Natural killer cell (primary cell): ENCODE measurements at places on chromosomes 3 and 15. TPM values are rescaled to one million over a fixed set of nuclear protein-coding genes. Genes with fewer than 3 reads are reported as not detected.

DNA sequence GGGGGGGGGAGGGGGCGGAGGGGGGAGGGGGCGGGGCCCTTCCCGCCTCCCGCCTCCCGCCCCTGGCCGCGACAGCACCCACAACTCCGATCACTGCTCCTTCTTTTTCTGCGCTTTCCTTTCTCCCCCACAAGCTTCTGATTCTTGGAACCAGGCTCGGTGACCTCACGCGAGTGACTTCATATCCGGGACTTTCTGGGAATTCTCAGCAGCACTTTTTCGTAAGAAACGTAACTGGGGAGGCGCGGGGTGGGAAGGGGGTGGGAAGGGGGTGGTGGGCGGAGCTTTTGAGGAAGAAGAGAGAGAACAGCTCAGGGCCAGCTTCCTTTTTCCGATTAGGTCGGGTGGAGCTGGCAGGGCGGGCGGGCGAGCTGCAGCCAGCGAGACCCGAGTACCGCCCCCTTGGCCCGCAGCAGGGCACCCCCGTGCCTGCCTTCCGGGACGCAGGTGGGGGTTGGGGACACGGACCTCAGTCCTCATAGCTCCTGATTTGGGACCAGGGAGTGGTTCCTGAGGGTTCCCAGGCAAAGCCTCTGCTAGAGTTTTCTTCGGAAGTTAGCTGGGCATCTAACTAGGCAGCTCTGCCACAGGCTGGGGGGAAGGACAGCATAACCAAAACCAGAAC, 14.6 kb downstream of the XIRP1 start:
- peak; percentile 78 for DNase-seq

GRCh38 chr3:177836671-177837070, 639.4 kb upstream of the TBL1XR1 start:
- no peak for DNase-seq

- no peak for DNase-seq
These were observed 460.3 kb upstream of the PROK2 start for GRCh38 chr3:72245183-72245811.

DNA sequence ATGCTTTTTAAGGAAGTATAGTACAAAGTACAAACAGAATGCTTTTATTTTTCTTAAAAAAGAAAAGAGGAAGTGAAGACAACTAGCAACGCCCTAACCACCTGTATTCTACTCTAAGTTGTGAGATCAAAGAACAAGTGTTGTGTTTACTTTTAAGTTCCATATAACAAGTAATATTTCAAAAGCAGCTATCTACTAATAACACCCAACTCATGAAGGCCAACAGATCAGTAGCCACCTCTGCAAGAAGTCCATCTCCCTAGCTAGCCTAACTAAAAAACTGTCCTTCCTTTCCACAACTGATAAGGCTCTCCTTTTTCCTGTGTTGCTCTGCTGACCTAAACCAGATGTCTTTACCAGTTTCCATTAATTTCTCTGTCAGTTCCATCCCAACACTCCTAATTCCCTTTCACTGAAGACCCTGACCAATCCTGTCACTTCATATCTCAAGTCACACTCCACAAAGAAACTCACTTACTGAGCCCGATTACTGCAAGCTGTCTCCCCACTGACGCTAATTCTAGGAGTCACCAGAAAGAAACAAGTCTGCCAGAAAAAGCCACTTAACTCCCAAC, 26.9 kb downstream of the PHC3 start:
- DNase-seq: peak; percentile 38

GRCh38 chr3:39296197-39297077, 16.6 kb upstream of the CX3CR1 start:
- no peak for DNase-seq

GRCh38 chr3:32954506-32954905, 3.1 kb downstream of the CCR4 start:
- DNase-seq: no peak

DNA sequence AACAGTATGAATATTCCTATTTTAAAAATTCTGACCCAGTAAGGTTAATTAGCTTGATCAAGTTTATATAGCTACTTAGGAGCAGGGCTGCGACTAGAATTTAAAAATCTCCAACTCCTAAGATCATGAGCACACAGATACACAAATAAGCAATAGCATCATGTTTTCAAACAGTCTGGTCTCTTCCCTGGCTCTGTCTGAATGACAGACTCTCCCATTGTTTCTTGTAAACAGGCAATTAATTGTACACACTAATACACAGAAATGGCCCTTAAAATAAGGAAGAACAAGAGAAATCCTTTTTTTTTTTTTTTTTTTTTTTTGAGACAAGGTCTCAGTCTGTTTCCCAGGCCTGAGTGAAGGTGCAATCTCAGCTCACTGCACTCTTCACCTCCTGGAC, 1064.4 kb upstream of the CFAP20DC start:
- no peak for DNase-seq

DNA sequence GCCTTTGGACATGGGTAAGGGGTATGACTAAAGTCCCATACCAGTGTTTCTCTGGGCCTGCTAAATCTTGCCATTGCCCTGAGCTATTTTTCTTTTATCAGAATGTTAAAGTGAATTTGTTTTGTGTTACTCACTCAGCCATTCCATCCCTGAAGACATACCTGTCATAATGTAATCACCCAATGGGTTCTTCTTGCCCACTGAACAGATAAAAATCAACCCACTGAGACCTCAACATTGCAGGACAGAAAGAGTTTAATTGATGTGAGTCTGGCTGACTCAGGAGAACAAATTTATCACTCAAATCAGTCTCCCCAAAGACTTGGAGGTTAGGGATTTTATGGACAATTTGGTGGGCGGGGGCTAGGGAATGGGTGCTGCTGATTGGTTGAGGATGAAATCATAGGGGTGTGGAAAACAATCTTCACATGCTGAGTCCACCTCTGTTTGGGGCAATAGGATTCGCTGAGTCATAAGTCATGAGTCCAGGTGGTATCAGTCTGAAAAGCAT, 47.4 kb downstream of the ILDR1 start:
- no peak for DNase-seq

DNA sequence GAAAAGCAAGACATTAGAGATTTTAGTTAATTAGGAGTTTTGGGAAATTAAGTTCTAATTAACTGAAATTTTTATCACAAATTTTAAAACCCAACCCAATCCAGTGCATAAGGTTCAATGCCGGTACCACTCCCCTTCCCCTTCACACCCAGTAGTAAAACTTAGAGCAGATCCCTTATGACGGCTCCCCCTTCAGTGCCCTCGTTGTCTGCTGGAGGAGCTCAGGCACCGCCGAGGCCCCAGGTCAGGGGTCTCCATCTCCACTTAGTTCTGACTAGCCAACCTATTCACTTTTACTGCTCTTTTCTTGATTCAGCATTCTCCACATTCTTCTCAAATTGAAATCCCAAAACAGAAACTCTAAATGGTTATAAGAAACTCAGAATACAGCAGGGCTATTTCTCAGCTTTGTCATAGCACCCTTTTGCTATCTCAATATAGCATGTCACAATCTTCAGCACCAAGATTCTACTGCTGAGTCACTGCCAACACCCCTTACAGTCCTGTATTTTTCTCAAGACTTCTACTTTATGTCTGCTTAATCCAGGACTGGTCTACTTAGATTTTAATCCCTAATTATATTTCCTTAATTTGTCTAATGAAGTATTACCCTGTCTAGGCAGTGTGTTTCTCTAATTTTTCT, 39.8 kb downstream of the TUBGCP4 start:
- DNase-seq: no peak

DNA sequence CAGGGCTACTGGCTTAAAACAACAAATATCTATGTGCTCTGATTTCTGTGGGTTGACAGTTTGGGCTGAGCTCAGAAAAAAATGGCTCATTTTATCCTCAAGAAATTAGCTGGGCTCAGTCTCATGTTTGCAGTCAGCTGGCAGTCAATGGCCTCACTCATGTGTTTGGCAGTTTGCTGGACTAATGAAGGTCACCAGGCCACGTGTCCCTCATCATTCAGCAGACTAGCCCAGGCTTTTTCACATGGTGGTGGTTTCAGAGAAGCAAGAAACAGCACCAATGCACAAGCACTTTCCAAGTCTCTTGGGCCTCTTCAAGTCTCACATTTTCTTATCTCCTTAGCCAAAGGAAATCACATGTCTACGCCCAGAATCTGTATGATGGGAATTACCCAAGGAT, 478.3 kb upstream of the PPP2R3A start:
- DNase-seq: no peak

DNA sequence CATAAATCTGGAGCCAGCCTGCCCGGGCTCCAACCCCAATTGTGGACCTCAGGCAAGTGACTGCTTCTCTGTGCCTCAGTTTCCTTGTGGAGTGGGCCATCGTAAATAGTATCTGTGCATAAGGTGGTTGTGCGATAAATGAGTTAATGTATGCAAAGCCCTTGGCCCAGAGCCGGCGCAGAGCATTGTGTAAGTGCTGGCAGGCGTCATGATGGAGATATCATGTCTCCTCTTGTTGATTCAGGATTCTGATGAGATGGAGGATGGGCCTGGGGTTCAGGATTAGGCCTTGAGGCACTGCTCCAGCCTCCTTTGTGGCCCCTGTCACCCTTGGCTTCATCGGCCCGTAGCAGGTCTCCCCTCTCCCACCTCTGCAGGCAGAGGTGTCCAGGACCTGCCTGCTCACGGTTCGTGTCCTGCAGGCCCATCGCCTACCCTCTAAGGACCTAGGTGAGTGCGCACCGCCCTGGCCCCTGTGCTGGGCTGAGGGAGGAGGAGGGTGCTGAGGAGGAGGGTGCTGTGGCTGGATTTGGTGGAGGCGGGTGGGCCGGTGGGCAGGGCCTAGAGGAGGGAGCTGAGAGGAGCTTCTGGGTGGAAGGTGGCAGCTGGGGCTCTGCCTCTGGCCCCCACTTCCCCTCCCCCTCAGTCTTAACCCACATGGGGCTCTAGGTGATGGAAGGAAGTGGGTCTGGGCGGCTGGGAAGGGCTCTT, 1.3 kb downstream of the PLA2G4B start:
- DNase-seq: no peak

DNA sequence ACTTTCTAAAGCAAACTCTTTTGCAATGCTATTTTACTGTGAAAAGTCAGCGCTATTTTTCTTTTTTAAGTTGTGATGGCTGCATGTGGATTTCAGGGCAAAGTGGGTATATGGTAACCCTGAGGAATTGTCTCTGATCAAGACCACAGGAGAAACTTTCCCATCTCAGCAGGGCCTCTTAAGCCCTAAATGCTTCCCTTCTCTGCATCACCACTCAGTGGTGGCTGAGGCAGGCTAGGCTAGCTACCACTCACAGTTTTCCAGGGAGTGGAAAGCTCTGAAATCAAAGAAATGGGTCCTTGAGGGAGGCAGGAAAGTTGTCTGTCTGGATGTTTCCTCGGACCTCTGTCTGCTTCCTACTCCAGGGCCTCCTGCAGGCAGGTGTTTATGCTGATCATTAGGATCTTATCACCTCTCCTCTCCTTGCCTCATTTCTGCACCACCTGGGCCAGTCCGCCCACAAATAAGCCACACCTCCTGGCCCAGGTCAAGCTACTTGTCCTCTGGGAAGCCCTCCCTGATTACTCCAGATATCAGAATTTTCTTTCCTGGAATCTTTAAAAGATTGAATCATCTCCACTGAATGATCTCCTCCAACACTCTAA, 37.0 kb downstream of the CEMIP start:
- DNase-seq: no peak

- no peak for DNase-seq
These were observed 187.1 kb downstream of the UACA start for GRCh38 chr15:70576276-70576675.

DNA sequence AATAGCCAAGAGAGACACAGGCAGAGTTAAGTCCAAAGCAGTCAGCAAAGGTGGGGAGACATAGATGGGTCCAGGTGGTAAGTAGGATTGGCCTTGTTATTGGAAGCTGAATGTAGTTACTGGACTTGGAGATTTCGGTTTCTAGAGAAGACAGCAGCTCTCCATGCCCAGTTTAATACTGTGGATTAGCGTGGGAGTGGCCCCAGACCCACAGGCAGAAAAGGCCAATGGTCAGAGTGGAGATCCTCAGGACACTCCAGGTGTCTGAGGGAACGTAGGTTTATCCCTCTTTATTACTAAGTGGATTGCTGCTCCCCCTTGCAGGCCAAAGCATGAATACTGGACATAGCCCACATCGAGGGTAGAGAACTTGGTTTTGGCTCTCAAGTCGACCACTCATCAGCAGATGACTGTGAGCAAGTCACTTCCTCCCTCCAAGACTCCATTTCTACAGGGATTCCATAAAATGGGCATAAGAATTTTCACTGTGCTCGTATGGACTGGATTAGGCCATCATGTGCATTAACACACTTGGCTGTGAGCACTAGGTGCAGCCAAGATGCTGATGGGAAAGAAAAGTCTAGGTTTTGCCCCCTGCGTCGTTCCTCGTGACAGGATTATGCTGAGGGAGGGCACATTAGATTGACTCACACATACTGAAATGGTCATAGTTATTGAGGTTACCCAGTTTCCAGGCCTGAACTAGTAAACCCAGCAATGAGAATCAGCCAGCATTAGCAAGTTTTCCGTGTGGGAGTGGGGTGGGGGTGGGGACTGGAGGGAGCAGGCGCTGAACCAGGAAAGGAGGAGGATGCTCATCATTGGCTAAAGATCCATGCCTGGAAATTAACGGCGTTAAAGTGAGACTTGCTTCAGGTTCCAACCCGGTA, 225.2 kb upstream of the TPRG1 start:
- no peak for DNase-seq

DNA sequence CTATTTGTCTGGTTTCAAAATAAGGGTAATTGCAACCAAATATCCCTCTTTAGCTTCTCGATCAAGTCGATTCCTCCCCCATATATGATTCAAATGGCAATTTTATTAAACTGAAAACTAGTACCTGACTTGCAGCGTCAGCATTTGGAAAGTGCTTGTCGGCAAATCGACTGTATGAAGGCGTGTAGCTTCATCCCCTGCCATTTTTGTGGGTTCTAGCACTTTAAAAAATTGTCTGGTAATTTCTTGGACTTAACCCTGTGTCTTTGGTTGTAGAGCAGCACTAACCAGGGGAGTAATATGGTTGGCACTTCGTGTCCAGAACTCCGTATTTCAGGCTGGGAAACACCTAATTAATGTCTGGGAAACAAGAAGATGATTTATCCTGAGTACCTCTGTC, 573 bp downstream of the MME start:
- DNase-seq: no peak

- no peak for DNase-seq
These were observed 67.0 kb downstream of the SUCNR1 start for GRCh38 chr3:151940481-151940880.

DNA sequence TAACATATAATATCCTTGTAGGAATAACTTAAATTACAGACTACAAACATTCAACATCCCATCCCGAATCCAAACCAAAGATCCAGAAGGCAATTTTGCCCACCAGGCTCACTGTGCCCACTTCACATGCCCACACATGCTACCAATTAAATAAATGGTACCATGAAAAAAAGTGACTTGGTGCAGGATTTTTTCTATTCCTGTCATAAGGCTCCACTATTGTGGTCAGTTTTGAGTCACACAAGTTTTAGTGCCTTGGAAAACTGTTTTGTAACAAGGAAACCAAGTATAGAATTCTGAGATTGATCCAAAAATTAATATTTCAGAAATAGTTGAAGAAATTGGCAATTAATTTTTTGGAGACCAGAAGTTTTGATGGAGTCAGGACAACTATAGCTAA, 470.1 kb upstream of the THBS1 start:
- no peak for DNase-seq

The FBXO40 gene
- total RNA-seq: not detected

The SPTBN5 gene
- total RNA-seq: 5.2 TPM

The GOLGA8Q gene
- total RNA-seq: 8.9 TPM

The MORF4L1 gene
- total RNA-seq: 329 TPM

The SYNPR gene
- total RNA-seq: not detected

The ROPN1 gene
- total RNA-seq: not detected

The GAP43 gene
- not detected for total RNA-seq

The LRRC28 gene
- total RNA-seq: 20.9 TPM

The SCN11A gene
- total RNA-seq: not detected

The GABRA5 gene
- not detected for total RNA-seq

The HTR3E gene
- total RNA-seq: not detected

The EPHB1 gene
- not detected for total RNA-seq

The MYZAP gene
- total RNA-seq: not detected
